ENCODE measurements at places on chromosomes 7 and 10. TPM values are rescaled to one million over a fixed set of nuclear protein-coding genes. Genes with fewer than 3 reads are reported as not detected.

NFKB2 gene
- total RNA-seq, result 28.8 TPM

CYP2C19 gene
- total RNA-seq, result not detected

DNA sequence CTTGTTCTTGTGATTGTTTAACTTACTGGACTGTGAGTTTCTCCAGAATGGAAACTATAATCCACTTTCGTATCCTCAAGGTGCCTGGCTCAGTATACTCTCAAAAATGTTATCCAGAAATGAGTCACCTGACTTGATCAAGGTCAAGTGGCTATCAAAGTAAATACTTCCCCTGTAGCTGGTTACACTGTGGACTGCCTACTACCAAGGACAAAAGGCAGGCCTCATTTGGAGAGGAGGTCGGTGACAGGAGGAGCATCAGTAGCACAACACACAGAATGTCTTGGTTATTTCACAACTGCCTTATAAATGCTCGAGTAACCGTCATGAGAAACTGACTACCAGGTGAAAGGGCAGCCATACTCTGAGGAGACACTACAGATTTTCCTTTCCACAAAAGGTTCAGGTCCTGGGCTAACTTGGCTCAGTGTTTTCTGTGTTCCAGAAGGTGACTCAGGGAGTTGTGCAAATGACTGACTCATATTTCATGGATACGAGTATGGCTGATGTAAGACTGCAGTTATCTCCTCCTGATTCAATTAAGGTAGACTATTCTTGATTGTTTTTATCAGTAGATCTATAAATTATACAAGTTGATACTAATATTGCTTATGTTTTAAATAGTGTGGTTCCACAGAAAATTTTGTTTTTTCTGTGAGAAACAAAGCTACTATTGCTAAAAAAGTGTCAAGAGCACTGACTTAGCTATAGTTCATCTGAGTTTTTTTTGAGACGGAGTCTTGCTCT is 4.2 kb upstream of the CCNY start:
- H3K27ac ChIP-seq, result peak overlapping the region; percentile 8
- H3K36me3 ChIP-seq, result peaks cover 31% of the 10 kb centered on the region
- H3K27me3 ChIP-seq, result no peaks in the 10 kb centered on the region
- H3K4me3 ChIP-seq, result no peak overlapping the region

- no peak overlapping the region for H3K4me3 ChIP-seq
- no peaks in the 10 kb centered on the region for H3K4me1 ChIP-seq
- H3K36me3 ChIP-seq, result no peaks in the 10 kb centered on the region
- DNase-seq, result no peak
- H3K27me3 ChIP-seq, result peaks cover 13% of the 10 kb centered on the region
Observed at GRCh38 chr7:29254591-29254990, 60.0 kb downstream of the CHN2 start.

GRCh38 chr7:73451780-73452398 is 18.3 kb downstream of the FZD9 start:
- H3K27me3 ChIP-seq, result no peaks in the 10 kb centered on the region
- peaks cover 90% of the 10 kb centered on the region for H3K36me3 ChIP-seq
- DNase-seq, result peak; percentile 48
- no peak overlapping the region for H3K4me3 ChIP-seq
- no peaks in the 10 kb centered on the region for H3K4me1 ChIP-seq

- no peaks in the 10 kb centered on the region for H3K4me1 ChIP-seq
- no peaks in the 10 kb centered on the region for H3K27me3 ChIP-seq
- H3K36me3 ChIP-seq, result no peaks in the 10 kb centered on the region
- no peak for DNase-seq
- no peak overlapping the region for H3K4me3 ChIP-seq
Observed at GRCh38 chr10:10515479-10516204, 502.0 kb upstream of the CELF2 start.

DNA sequence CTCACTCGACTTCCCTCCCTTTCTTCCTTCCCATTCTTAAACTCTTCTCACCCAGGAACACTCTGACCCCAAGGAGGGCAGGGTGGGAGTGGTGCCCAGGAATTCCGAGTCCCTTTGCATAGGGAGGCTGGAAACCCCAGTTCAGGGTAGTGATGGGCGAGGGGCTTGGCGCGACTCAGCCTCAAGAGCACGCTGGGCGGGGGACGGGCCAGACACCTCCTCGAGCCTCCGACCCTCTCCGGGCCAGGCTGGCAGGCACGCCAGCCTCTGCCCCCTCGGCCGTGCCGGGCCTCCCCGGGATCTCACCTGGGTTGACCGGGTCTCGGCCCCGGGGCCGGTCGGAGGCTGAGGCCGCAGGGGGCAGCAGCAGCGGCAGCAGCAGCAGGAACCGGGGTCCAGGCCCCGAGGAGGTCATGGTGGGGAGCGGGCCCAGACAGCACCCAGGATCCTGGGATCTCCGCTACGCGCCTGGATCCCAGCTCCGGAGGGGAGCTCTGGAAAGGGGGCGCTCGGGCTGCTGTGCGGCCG is 457 bp downstream of the PLOD3 start:
- DNase-seq, result peak; percentile 58
- peak overlapping the region; percentile 81 for H3K27ac ChIP-seq
- peaks cover 11% of the 10 kb centered on the region for H3K4me1 ChIP-seq
- peak overlapping the region; percentile 65 for H3K4me3 ChIP-seq
- no peaks in the 10 kb centered on the region for H3K27me3 ChIP-seq

Measured in SJSA1 (cell line).